ENCODE measurements at places on chromosomes 11 and 22.

DNA sequence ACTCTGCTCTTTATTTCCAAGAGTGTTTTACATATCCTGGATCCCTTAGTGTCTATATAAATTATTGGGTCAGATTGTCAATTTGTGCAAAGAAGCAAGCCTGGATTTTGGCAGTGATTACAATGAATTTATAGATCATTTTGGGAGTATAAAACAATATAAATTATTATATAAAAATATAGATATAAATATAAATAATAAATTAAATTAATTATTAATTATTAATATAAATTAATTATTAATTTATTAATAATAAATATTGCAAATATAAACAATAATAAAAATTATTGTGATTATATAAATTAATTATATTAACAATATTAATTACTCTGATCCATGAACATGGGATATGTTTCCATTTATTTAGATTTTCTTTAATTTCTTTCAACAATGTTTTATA lies 32.5 kb downstream of the RTL6 start:
- DNase-seq: no peak

GRCh38 chr22:40196628-40197360 lies 19.1 kb downstream of the TNRC6B start:
- peak; percentile 67 for DNase-seq

- DNase-seq: no peak
Measured at GRCh38 chr22:21702700-21703683, 32.6 kb downstream of the YPEL1 start.

GRCh38 chr11:133531971-133532651 lies at the start of gene OPCML:
OPCML (minus strand) TSS chr11:133532501.
- DNase-seq: no peak

- DNase-seq: no peak
Measured at GRCh38 chr11:44550123-44550522, 15.3 kb upstream of the CD82 start.

DNA sequence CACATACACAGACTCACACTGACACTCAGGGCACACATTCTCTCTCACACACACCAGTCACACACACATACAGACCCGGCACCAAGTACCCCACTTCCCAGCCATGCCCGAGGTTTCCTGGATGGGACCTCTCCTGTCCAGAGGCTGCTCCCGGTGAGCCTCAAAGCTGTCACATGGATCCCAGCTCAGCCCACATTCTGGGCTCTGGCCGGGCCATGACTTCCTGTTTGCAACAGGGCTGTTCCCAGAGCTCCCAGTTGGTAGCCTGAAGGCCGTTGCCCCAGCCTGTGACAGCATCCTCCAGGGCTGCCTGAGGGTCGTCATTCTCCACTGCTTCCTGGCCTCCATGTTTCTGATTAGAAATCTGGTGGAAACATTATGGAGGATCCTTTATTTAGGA lies 14.6 kb upstream of the CYP2D6 start:
- DNase-seq: no peak

DNA sequence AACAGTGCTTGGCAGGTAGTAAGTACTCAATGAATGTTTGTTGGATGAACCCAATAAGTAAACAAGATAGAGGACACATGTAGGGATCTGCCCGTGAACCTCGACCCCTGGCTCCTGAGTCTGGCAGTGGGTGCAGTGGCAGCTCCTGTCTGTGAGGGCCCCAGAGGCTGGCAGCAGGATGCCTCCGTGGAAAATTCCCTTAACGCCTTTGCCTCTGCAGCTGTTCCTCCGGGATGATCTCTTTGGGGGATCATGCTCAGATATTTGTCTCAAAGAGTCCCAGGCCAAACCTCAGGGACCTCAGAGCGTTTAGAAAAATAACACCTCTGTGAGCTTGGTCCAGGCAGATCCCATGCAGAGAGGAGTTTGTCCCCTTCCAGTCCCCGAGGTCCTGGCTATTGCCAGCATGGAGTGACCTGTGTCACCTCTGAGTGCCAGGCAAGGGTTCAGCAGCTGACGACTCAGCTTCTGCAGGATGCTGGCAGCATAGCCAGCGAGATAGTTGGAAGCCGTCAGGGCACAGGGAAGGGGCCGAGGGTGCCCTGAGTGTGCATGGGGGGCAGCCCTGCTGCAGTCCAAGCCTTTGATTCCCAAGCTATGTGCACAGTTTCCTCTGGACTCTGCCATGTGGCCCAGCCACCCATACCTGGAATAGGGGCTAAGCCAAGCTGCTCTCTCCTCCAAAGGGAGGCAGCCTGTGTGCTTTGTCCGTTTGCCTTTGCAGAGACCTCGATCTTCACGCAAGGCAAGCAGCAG lies 613 bp upstream of the MCHR1 start:
- DNase-seq: no peak

DNA sequence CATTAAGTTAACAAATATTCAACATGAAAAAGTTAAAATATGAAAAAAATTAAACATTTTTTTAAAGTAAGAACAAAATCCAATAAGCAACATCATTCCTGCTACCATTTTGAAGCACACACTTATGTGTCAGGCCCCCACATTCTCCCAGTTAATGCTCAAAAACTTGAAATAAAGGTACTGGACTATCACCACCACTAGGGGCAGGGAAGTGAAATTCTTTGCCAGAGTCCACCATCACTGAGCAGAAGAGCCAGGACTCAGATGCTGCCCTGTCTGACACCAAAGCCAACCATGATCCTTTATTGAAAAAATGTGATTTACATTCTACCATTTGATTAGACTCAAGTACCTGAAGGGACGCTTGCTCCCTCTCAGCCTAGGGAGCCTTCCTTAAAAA lies 39.1 kb downstream of the PITPNB start:
- peak; percentile 68 for DNase-seq

GRCh38 chr11:33618956-33619355 lies 81.7 kb downstream of the C11orf91 start:
- DNase-seq: no peak

DNA sequence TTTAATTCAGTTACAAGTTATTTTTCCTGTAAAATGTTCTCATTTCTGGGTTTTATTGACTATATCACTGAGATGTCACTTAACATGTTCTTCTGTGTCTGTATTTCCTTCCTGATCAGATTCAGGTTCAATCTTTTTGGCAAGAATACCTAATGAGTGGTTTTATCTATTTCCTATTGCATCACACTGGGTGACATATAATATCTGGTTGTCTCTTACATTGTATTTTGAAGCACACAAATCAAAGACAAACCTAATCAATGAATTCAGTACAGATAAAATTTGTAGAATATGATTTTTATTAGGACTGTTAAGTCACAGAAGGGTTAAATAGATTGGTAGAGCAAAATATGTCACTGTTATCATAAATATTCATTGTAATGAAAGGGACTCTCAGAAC lies 60.4 kb downstream of the BCL2L13 start:
- DNase-seq: no peak
